CD8-positive, alpha-beta T cell (primary cell): ENCODE measurements at places on chromosomes 4 and X.

GRCh38 chr4:22607382-22607781 lies 85.4 kb upstream of the GBA3 start:
- DNase-seq: peak; percentile 16

- no peak for DNase-seq
Measured at GRCh38 chr4:55398461-55398860, 2.7 kb downstream of the TMEM165 start.

DNA sequence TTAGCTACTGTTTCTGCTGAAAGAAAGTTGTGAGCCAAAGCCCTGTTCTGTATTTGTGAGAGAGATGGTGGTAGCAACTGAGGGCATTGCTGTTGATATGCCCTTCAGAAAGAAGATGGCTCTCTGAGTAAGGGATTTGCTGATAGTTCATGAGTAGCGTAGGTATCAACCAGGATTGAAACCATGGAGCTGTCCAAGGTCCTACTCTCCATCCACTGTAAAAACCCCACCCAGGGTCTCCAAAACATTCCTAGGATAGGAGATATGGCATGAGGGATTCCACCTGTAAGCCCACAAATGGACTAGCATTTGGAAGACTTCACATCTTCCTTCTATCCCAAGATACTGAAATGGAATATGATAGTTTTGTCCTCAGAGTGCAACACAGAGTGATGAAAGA lies 277.1 kb upstream of the PRKX start:
- no peak for DNase-seq

GRCh38 chrX:153477364-153477857 lies 7.0 kb upstream of the HAUS7 start:
- DNase-seq: no peak

GRCh38 chr4:1216869-1217294 lies 32.0 kb downstream of the CTBP1 start:
- DNase-seq: peak; percentile 41
